GM04504 (cell line): ENCODE measurements at places on chromosomes 5 and 9.
A peak's percentile ranks its signal among the peaks of the same experiment; 100 is the strongest.

GRCh38 chr9:80294955-80295354 is 723.2 kb downstream of the TLE4 start:
- DNase-seq = no peak

DNA sequence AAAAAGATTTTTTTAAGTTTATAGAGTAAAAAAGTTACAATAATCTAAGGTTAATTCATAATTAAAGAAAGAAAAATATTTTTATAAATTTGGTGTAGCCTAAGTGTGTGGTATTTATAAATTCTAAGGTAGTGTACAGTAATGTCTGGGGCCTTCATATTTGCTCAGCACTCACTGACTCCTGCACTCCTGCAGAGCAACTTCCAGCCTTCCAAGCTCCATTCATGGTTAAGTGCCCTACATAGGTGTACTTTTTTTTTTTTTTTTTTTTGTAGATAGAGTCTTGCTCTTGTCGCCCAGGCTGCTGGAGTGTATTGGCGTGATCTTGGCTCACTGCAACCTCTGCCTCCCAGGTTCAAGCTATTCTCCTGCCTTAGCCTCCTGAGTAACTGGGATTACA is 10.1 kb downstream of the ACOT12 start:
- DNase-seq = no peak

GRCh38 chr5:10351199-10351905 is 2.1 kb upstream of the MARCHF6 start:
- DNase-seq = no peak

GRCh38 chr9:5817862-5818261 is 15.1 kb downstream of the ERMP1 start:
- peak; percentile 35 for DNase-seq

GRCh38 chr5:78627766-78628165 is 20.8 kb downstream of the LHFPL2 start:
- no peak for DNase-seq

DNA sequence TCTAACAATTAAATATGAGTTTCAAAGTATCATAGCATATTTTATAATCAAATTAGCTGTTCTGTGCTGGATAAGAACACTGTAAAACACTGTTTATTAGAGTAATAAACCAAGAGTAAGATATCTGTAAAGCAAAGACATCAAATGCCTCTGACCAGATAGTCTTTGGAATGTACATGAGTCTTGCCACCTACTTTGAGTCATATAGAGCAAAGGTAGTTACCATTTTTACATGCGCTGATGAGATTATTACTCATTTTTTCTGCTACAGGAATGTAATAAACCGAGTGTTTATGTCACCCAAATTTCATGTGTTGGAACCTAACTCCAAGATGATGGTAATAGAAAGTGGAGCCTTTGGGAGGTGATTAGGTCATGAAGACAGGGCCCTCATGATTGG is 654.5 kb downstream of the CETN3 start:
- DNase-seq = no peak

- no peak for DNase-seq
Observed at GRCh38 chr9:114910541-114910940, 19.9 kb downstream of the TNFSF8 start.

DNA sequence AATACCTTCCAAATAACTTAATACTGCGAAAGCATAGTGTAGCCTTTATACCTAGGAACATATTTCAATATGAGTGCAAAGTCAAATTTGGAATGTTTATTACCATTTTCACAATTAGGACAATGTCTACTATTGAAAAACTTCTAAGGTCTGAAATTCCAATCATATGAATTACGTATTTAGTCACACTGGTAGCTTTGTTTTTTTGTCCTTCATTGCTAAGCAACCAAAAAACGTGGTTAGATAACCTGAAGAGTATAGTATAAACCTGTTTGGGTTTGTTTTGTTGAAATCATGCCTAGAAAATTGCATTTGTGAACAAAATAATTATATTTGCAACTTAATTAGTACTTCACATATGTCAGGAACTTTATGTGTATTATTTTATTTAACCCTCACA is 134.2 kb downstream of the FBXO4 start:
- no peak for DNase-seq

DNA sequence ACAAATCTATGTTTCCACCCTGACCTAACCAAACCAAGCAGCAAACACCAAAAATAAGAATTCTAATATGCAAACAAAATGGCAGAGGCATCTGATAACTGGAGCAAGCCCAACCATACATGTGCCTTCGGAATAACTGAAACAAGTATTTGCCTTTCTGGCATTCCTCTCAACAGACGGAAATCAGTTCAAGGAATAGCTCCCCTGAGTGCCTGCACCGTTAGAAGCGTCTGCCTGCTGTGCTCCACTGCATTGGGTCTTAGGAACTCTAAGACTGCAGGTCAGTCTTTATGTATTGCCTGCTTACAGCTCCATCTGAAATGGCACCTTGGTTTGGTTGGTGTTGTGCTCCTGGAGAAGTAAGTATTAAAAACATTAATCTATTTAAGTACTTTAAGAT is 98.5 kb downstream of the MRPS27 start:
- no peak for DNase-seq

DNA sequence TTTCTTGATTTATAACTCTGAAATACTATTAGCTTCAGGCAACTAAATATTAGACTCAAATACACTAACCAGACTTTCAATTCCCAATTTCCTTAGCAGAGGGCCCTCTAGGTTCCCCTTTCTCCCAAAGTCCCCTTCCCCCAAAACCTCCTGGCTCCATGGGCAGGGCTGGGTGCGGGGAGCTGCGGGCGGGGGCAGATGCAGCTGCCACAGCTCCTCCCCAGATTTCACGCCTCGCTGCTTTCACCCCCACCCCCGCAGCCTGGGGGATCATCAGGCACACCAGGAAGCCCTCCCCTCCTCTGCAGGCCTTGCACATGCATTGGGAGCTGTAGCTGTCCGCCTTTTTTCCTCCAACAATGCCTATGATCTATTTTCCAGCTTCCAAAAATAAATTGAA is 82.8 kb upstream of the SPATA31C2 start:
- no peak for DNase-seq

- no peak for DNase-seq
Observed at GRCh38 chr9:129280236-129280622, 102.2 kb upstream of the IER5L start.

DNA sequence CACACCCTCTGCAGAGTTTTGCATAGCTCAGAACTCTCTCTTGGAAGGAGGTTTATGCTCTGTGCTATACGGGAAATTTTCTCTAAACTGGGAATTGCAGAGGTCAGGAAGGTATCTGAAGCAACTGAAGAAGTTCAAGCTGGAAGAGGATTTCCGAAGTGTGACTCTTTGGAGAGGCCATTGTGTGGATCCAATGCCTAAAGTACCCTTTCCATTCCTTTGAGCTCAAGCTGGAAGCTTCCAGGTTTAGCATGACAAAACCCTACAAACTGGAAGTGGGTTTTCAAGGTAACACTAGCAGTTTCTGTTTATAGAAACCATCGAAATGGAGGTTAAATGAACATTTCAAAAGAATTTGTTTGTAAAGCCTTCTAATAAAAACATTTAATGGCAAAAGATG is 187.1 kb downstream of the CFAP90 start:
- no peak for DNase-seq

- DNase-seq = no peak
Observed at GRCh38 chr5:176883700-176884570, 15.2 kb downstream of the HK3 start.

- DNase-seq = peak; percentile 14
Observed at GRCh38 chr5:1594357-1595106, 70.8 kb upstream of the LPCAT1 start.

- DNase-seq = no peak
Observed at GRCh38 chr9:126394802-126395201, 68.2 kb downstream of the MVB12B start.

GRCh38 chr5:129101794-129102193 is 7.2 kb downstream of the ISOC1 start:
- no peak for DNase-seq

DNA sequence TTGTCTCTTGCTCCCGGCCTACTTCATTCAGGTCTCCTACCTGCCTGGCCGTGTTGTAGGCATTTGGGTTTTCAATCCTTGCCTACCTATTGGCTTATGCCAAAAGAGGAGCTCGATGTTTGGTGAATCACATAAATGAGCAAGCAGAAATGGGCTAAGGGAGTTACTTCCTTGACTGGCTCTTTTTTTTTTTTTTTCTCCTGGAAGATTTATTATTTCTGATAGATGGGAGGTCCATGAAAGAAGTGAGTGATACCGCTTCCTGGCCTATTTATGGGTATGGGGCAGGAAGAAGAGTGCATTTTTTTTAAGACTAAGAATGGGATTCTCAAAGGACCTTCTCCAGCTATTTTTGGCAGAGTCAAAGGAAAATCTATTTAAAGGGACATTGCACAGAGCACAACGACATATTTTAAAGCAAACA is 294.1 kb downstream of the ARHGAP26 start:
- no peak for DNase-seq

- no peak for DNase-seq
Observed at GRCh38 chr5:110251366-110251765, 475.1 kb downstream of the TMEM232 start.

DNA sequence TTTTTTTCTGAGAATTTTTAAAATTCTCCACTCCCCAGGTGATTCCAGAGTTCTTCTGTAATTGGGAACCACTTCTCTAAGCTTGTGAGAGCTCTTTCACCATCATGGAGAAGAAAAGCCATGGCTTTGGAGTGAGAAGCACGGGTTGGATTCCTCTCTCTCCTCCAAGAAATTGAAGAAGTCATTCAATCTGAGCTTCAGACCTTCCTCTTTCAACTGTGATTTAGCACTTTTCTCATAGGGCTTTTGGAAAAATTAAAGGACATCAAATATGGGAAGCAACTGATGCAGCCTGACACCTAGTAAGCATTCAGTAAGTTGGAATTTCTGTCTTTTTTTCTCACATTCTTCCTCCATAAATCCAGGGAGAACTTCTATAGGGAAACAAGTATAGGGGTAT is 580.4 kb upstream of the KLF4 start:
- no peak for DNase-seq

DNA sequence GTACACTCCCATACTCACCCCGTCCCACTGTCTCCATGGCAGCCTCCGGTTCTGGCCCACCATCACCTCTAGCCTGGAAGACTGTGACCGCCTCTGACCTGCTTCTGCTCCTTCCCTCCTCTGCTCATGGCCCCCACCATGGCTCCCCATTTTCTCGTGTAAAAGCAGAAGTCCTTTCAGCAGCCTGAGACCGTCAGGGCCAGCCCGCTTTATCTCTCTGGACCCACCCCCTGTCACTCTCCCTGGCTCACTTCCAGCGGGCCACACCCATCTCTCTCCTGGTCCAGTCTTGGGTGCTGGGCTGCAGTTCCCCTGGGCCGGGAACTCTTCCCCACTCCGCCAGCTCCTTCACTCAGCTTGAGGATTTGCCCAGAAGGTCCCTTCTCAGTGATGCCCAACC is 96.0 kb upstream of the RUFY1 start:
- no peak for DNase-seq

DNA sequence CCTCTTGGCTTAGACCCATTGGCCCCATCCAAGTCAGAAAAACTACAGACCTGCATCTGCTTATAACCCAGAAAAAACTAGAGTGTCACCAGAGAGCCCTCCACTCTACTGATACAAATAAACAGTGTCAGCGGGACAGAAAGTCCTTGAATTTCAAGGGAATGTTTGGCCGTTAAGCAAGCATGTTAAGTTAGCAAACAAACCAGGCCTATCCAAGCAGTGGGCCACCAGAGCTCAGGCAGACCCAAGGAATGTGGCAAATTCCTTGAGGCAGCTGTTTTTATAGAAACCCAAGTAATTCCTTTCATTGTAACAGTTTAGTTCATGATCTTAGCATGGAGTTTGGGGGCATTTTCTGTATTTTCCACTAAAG is 70.9 kb downstream of the PRLR start:
- no peak for DNase-seq

DNA sequence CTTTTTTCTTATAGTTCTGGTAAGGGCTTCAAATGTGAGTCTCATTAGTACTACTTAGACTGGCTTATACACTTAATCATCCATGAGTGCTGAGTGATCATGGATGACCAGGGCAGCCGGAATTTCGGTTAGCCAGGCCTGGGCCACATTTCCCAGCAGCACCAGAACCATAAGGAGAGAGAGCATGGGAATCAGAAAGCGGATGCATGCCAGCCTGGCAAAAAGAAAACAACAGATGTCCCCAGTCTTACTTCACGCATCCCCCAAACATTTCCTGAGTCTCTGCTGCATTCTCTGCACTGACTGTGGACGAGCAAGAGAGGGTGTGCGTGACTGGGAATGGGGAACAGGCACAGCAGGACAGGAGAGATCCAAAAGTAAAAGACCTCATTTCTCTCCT is 371.1 kb upstream of the ZNF608 start:
- DNase-seq = peak; percentile 85

GRCh38 chr9:114343471-114344187 is 14.0 kb downstream of the ORM2 start:
- no peak for DNase-seq

- DNase-seq = no peak
Observed at GRCh38 chr5:140591747-140592372, 27.2 kb downstream of the SLC35A4 start.

DNA sequence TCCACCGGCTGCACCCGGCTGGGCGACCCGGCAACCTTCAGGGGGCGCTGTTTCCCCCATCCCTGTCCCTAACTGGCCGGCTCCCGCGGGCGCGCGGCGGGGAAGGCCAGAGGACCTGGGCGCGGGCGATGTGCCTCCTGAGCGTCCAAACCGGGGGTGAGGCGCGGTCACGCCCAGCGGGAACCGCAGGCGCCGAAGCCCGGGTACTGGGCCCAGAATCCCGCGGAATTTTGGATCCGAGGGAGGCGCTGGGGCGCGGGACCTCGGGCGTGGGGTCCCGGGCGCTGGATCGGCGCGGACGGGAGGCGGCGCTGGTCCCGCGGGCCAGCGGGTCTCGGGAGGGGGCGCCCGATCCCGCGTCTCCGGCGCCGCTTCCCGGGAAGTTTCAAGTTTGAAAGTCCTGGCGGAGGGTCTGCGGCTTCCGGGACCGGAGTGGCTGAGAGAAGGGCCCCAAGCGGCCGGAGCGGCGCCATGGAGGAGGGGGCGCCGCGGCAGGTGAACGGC is at the start of gene PKN3:
Gene PKN3 (plus strand): TSS at position 59 of the 504 bp plus-strand sequence. CDS start 413 bp downstream, at position 472.
- DNase-seq = peak; percentile 60

- DNase-seq = no peak
Observed at GRCh38 chr5:58149746-58150145, 310.1 kb downstream of the PLK2 start.

- DNase-seq = no peak
Observed at GRCh38 chr9:89455356-89455824, 42.5 kb downstream of the SEMA4D start.

DNA sequence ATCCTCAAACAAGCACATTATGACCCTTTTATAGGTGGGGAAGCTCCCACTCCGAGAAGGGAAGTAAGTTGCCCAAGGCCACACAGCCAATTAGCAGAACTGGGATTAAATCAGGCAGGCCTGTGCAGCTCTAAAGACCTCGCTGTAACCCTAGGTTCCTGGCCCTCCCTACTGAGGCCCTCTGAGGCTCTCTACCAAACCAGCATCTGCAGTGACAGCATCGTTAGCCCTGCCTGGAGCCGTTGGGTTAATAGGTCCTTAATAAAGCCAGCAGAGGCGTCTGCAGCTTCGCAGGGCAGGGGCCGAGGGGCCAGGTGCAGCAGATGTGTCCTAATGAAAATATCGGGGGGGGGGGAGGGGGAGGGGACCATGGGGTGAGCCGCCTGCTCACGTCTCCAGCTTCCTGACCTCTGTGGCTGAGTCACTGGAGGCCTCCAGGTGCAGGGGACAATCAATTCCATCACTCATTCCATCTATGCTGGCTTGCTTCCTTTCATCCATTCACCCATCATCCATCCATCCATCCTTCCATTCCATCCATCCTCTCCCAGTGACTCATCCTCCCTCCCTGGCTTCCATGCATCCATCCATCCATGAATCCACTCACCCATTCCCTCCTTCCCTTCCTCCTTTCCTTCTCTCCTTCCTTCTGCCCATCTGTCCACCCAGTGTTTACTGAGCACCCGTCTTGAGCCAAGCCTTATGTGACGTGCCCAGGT is 203.9 kb downstream of the C9orf50 start:
- DNase-seq = no peak
